ENCODE measurements at places on chromosomes 1 and 21. TPM values are rescaled to one million over a fixed set of nuclear protein-coding genes. Genes with fewer than 3 reads are reported as not detected.

The CFHR4 gene
- total RNA-seq = not detected

GRCh38 chr1:111736548-111737215 lies 2.5 kb downstream of the INKA2 start:
- H3K27ac ChIP-seq = no peak overlapping the region
- H3K4me1 ChIP-seq = peaks cover 27% of the 10 kb centered on the region
- H3K4me3 ChIP-seq = no peak overlapping the region
- DNase-seq = no peak
- H3K36me3 ChIP-seq = no peaks in the 10 kb centered on the region
- H3K27me3 ChIP-seq = peaks cover 32% of the 10 kb centered on the region

The C1orf94 gene
- not detected for total RNA-seq

The FCRL1 gene
- total RNA-seq = not detected

- no peak overlapping the region for H3K4me3 ChIP-seq
- no peak overlapping the region for H3K27ac ChIP-seq
- no peaks in the 10 kb centered on the region for H3K4me1 ChIP-seq
- no peaks in the 10 kb centered on the region for H3K36me3 ChIP-seq
These were observed 17.3 kb downstream of the C8B start for GRCh38 chr1:56948403-56949023.

The ANKRD65 gene
- total RNA-seq = not detected

The MFSD2A gene
- 2.9 TPM for total RNA-seq

The COL11A1 gene
- not detected for total RNA-seq

DNA sequence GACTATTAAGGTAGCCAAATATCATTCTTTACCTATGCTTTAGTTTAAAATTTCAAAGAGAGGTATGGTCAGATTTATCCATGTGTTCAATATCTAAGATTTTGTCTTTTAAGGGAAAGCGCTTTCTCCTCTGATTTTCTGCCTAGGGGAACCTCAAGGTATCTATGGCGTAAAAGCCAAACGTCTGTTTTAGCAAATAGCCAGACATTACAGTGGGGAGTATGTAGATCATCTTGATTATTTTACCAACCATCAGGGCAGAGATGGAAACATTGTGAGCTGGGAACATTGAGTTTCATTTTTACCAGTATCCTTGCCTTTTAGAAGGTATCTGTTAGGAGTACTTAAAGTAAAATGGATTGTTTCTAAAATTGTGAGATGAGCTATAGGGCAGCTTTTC lies 71.0 kb downstream of the LEPR start:
- no peak overlapping the region for H3K27ac ChIP-seq
- no peak overlapping the region for H3K4me3 ChIP-seq
- no peaks in the 10 kb centered on the region for H3K27me3 ChIP-seq
- DNase-seq = no peak

The MTARC1 gene
- total RNA-seq = not detected

- no peaks in the 10 kb centered on the region for H3K4me1 ChIP-seq
- no peak for DNase-seq
- no peaks in the 10 kb centered on the region for H3K36me3 ChIP-seq
These were observed 617.3 kb downstream of the MATN1 start for GRCh38 chr1:30106125-30106524.

GRCh38 chr1:207742850-207743555 lies 8.9 kb upstream of the CD46 start:
- no peaks in the 10 kb centered on the region for H3K36me3 ChIP-seq
- H3K4me1 ChIP-seq = no peaks in the 10 kb centered on the region
- H3K27ac ChIP-seq = no peak overlapping the region
- no peak for DNase-seq
- H3K4me3 ChIP-seq = no peak overlapping the region
- peaks cover 7% of the 10 kb centered on the region for H3K27me3 ChIP-seq

- DNase-seq = no peak
- no peaks in the 10 kb centered on the region for H3K36me3 ChIP-seq
- peaks cover 10% of the 10 kb centered on the region for H3K4me1 ChIP-seq
- H3K4me3 ChIP-seq = no peak overlapping the region
- H3K27ac ChIP-seq = no peak overlapping the region
These were observed 99.6 kb downstream of the GABPA start for GRCh38 chr21:25834381-25834780.

Data from activated CD8-positive, alpha-beta memory T cell treated with anti-CD3 and anti-CD28 coated beads, Interleukin-2, amount 10 ng/mL, durations not matched to agents 7 days and 5 days (primary cell).